CD4-positive, alpha-beta T cell (primary cell): ENCODE measurements at places on chromosomes 2 and 18. TPM values are rescaled to one million over a fixed set of nuclear protein-coding genes. Genes with fewer than 3 reads are reported as not detected.

- no peak for DNase-seq
Measured at GRCh38 chr2:204972606-204973336, 427.5 kb downstream of the PARD3B start.

DNA sequence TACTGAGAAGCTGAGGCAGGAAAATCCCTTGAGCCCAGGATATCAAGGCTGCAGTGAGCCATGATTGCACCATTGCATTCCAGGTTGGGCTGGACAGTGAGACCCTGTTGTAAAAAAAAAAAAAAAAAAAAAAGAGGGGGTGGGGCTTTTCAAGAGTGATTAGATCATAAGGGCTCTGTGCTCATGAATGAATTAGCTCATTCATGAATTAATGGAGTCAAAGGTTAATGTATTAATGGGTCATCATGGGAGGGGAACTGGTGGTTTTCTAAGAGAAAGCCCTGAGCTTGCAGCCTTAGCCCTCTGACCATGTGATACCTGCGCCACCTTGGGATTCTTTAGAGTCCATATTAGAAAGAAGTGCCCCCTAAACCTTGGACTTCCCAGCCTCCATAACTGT lies 4.5 kb downstream of the SLC19A3 start:
- no peak for DNase-seq

DNA sequence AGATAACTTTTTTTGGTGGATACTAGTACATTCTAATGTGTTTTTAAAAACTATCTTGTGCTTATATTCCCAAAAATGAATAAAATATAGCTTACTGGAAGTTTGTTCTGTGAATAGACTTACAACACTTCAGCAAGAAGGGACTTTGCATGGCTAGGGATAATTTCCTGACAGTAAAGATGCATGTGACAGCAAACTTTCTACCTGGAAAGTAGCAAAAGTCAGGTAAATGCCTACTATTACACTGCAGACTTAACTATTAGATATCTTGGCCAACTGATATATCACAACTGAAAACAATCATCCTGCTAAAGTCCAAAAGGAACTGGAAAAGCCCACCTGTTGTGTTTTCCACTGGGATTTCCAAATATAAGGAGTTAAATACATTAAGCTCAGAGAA lies 1753.5 kb upstream of the CELF4 start:
- DNase-seq, result no peak

DNA sequence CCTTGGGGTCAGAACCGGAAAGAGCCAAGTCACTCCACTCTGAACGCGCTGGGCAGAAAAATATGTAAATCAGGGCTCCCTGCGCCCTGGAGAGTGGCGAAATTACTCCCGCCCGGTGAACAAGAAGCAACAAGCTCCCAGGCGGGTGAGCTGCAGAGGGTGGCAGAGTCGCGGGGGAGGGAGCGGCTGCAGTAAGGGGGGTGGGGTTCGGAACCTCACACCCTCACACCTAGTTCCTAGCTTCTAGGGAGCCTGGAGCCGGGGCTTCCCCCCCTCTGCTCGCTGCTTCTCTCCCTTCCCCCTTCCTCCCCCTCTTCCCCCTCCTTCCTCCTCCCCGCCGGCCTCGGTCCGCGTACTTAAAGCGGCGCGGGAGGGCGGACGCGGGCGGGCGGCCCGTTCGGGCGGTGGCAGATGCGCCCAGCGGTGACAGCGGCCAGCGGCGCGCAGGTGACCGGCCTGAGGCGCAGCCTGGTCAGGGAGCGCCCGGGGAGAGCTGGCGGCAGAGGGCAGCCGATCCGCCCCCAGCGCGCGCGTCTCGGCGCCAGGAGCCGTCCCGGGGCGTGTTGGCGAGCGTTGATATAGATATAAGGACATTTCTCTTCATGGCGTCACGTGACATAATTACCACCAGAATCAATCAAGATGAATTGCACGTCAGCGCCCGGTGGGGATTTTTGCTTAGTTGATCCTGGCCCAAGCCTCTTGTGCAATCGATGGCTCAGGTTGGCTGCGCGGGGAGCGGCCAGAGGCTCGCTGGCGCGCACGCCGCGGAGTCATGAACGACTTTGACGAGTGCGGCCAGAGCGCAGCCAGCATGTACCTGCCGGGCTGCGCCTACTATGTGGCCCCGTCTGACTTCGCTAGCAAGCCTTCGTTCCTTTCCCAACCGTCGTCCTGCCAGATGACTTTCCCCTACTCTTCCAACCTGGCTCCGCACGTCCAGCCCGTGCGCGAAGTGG lies at the start of gene HOXD11:
Gene HOXD11 (plus strand): TSS at position 700 of the 959 bp plus-strand sequence. CDS start 76 bp downstream, at position 776.
- no peak for DNase-seq

NGEF gene
- not detected for total RNA-seq

HRH4 gene
- 0.34 TPM for total RNA-seq

UBE2E3 gene
- 20.5 TPM for total RNA-seq

DNA sequence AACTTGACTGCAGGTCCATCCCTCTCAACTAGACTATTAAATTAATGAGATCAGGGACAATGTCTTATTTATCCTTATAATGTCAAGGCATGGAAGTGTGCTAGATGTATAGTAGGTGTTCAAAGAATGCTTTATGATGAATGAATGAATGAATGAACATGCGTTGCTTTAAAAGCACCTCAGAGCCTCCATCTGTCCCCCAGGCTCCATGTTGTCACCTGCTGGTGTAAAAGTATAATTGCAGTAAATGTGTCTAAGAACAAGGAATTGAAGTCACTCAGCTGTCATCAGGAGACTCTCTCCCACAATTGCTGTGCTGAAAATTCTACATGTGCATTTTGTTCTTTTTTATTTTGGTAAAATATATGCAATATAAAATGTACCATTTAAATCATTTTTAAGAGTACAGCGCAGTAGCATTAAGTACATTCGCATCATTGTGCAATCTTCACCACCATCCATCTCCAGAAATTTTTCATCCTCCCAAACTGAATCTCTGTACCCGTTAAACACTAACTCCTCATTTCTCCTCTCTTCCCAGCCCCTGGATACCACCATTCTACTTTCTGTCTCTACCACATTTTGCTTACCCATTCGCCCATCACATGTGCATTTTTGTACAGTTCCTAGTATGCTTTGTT lies 52.6 kb downstream of the GNAL start:
- no peak for DNase-seq

GRCh38 chr2:106552921-106553320 lies 65.8 kb downstream of the CD8B2 start:
- DNase-seq, result no peak

GRCh38 chr2:13537771-13538349 lies 821.1 kb downstream of the TRIB2 start:
- DNase-seq, result no peak

- DNase-seq, result no peak
Measured at GRCh38 chr2:239401881-239402233, 1.0 kb upstream of the HDAC4 start.

- DNase-seq, result no peak
Measured at GRCh38 chr2:177543007-177543760, 150.6 kb downstream of the AGPS start.

INHBB gene
- not detected for total RNA-seq

- no peak for DNase-seq
Measured at GRCh38 chr18:13353084-13353823, 134.7 kb downstream of the LDLRAD4 start.

- no peak for DNase-seq
Measured at GRCh38 chr2:73103018-73103542, 9.7 kb downstream of the RAB11FIP5 start.

DNA sequence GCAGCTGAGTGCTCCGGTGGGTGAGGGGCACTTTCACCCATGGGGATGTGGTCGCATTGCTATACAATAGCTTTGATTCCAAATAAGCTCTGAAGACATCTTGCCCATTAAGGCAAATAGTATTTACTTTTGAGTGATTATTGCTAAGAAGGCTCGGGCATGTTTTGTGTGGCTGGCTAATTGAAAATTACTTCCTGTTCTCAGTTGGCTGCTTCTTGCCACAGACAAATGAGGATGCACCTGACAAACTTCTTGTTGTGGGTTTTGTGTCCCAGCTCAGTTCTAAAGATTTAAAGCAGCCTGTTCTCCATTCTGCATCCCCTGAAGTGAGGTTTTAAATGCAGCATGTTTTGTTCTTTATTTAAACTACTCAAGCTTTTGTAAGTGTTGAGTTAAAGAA lies 88.3 kb downstream of the KCNS3 start:
- DNase-seq, result no peak

TEX51 gene
- total RNA-seq, result not detected

TRIB2 gene
- total RNA-seq, result 91.3 TPM

ARL5A gene
- total RNA-seq, result 16.9 TPM

DNA sequence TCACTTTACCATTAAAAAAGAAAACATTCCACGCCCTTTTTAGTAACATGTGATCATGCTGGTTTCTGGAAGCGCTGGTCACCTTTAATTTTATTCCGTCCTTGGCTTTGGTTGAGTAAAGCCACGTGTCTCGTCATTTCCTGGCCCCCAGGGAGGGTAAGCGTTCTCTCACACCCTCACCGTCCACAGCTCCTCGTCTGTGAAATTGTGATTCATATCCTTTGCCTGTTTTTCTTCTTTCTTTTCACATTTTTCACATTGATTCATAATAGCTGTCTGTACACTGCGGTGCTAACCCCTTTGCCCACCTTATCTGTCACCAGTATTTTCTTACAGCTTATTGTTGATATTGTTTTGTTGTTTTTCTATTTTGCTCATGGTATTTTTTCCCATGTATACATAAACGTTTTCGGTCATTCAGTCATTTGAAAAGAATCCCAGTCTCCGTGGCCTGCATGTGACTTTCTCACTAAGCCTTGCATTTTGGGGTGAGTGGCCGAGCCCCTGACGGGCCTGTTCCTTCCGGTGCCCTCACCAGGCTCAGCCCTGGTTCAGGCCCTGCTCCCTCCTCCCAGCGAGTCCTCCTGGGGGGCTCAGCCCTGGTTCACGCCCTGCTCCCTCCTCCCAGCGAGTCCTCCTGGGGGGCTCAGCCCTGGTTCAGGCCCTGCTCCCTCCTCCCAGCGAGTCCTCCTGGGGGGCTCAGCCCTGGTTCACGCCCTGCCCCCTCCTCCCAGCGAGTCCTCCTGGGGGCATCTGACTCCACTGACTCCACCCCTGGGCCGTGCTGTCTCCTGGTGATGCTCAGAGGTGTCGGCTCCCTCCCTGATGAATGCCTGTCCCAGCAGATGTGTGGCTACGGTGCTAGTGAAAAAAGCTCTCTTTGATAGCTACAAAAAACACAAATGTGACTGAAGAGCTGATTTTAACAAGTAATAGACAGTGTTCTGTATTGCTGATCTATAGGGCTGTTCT lies 249.7 kb upstream of the PXDN start:
- DNase-seq, result no peak
